Stimulated activated naive B cell treated with anti-CD40 and anti-IgM and Interleukin-4, amounts not matched to agents 10 μg/mL and 1 μg/mL and 100 μg/mL, for 72 hours (primary cell): ENCODE measurements at places on chromosomes 16 and 17.

DNA sequence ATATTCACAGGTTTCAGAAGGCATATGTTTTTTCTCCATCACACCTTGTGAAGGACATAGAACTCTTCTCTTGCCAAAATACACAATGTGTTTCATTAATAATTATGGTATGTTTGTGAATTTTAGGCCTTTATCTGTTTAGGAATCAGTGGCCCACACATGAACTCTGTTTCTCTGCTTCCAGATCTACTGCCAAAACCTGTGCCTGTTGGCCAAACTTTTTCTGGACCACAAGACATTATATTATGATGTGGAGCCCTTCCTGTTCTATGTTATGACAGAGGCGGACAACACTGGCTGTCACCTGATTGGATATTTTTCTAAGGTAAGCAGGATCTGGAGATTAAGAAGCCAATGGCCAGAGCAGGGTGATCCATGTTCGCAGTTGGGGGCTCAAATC lies 26.4 kb downstream of the TAC4 start:
- H3K27ac ChIP-seq, result no peak overlapping the region
- H3K4me3 ChIP-seq, result no peak overlapping the region
- no peak for DNase-seq
- H3K36me3 ChIP-seq, result peaks cover 26% of the 10 kb centered on the region
- H3K4me1 ChIP-seq, result no peaks in the 10 kb centered on the region

GRCh38 chr17:41539071-41539492 lies 11.0 kb upstream of the KRT19 start:
- no peaks in the 10 kb centered on the region for H3K36me3 ChIP-seq
- no peaks in the 10 kb centered on the region for H3K4me1 ChIP-seq
- peaks cover 42% of the 10 kb centered on the region for H3K27me3 ChIP-seq
- DNase-seq, result no peak

DNA sequence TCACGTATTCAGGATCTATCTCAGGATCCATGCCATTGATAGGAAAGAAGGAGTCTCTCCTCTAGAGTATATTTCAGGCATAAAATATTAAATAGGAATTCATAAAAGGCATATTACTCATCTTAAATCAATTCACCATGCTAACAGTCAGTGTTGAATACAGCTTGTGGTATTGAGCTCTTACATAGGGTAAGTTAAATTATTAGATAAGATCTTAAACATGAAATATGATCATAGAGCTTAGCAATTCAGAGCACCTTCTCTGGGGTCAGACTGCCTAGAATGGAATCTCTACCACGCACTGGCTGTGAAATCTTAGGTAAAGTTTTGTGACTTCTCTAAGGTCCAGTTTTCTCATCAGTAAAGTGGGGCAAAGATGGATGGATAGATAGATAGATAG lies 20.7 kb downstream of the MARCHF10 start:
- no peak for DNase-seq
- H3K27me3 ChIP-seq, result no peaks in the 10 kb centered on the region
- peaks cover 3% of the 10 kb centered on the region for H3K36me3 ChIP-seq
- no peaks in the 10 kb centered on the region for H3K4me1 ChIP-seq

DNA sequence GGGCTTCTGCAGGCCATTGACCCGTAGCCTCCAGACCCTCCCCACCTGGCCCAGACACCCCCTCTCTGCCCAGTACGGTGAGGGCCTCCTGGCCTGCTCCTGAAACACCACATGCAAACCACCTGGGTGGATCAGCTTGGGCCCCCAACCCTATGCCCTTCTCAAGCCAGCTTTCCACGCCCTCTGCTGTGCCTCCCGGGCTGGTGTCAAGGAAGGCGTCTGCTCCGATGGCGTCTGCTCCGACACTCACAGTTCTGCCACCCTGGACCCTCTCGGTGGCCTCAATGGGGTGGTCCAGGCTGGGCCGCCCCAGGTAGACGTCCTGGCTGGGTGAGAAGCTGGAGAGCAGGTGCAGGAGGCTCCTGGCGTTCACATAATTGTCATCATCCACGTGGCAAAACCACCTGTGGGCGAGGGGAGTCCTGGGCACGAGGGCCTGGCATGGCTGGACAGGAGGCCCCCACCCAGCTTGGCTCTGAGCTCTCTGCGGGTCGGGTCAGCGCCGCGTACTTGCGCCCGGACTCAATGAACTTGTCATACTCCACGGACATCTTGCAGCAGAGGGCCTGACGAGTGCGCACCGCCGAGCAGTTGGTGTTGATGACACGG lies 1.4 kb downstream of the RFNG start:
- peaks cover 39% of the 10 kb centered on the region for H3K4me1 ChIP-seq
- no peak overlapping the region for H3K27ac ChIP-seq
- peaks cover 17% of the 10 kb centered on the region for H3K36me3 ChIP-seq
- no peaks in the 10 kb centered on the region for H3K27me3 ChIP-seq
- peak overlapping the region; percentile 91 for H3K4me3 ChIP-seq
- DNase-seq, result no peak

- no peaks in the 10 kb centered on the region for H3K4me1 ChIP-seq
- H3K36me3 ChIP-seq, result no peaks in the 10 kb centered on the region
- H3K27me3 ChIP-seq, result no peaks in the 10 kb centered on the region
- no peak overlapping the region for H3K4me3 ChIP-seq
- H3K27ac ChIP-seq, result no peak overlapping the region
Measured at GRCh38 chr17:54096216-54096615, 273.5 kb downstream of the KIF2B start.

DNA sequence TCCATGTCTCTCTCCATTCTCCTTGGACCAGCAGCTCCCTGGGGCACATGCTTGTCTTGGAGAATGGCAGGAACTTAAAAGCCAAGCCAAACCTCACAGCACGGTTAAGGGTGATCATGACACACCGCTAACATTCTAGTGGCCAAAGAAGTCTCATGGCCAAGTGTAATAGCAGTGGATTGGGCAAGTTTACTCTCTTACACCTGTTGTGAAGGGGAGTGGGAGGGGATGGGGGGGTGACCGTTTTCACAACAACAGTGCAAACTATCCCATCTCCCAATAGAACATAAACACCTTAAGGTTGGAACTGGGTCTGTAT lies 37.7 kb upstream of the MEOX1 start:
- H3K4me3 ChIP-seq, result no peak overlapping the region
- H3K36me3 ChIP-seq, result peaks cover 3% of the 10 kb centered on the region
- no peak overlapping the region for H3K27ac ChIP-seq
- no peak for DNase-seq
- H3K4me1 ChIP-seq, result peaks cover 6% of the 10 kb centered on the region
- H3K27me3 ChIP-seq, result peaks cover 54% of the 10 kb centered on the region

DNA sequence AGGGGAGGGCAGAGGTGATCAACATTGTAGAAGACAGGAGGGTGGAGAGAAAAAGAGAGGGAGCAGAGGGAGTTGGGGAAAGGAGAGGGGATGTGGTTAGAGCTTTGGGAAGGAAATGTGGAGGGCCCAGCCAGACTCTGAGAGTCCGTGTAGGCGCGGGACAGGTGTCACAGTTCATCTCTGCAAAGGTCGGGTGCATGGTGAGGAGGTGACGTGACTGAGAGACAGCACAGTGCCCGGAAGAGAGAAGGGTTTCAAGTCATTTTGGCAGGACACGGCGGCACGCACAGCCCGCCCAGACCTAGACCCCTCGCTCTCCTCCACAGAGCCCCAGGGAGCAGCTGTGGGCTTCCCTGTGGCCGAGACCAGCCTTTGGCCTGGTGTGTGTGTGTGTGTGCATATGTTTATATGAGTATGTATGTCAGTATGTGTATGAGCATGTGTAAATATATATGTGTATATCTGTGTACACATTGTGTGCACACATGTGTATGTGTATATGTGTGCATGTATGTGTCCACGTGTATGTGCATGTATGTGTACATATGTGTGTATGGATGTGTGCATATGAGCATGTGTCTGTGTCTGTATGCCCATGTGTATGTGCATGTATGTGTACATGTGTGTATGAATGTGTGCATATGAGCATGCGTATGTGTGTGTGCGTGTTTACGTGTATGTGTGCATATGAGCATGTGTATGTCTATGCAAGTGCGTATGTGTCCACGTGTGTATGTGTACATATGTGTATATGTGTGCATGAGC lies 104.6 kb downstream of the SEC14L1 start:
- H3K4me1 ChIP-seq, result peaks cover 30% of the 10 kb centered on the region
- peak overlapping the region; percentile 96 for H3K27ac ChIP-seq
- H3K36me3 ChIP-seq, result peaks cover 2% of the 10 kb centered on the region

GRCh38 chr17:75473246-75473645 lies 16.8 kb downstream of the TMEM94 start:
- no peaks in the 10 kb centered on the region for H3K27me3 ChIP-seq
- H3K27ac ChIP-seq, result no peak overlapping the region
- peaks cover 46% of the 10 kb centered on the region for H3K36me3 ChIP-seq
- H3K4me1 ChIP-seq, result peaks cover 6% of the 10 kb centered on the region
- DNase-seq, result no peak
- H3K4me3 ChIP-seq, result no peak overlapping the region

- DNase-seq, result no peak
- no peaks in the 10 kb centered on the region for H3K36me3 ChIP-seq
- H3K27me3 ChIP-seq, result peaks cover 16% of the 10 kb centered on the region
- H3K4me3 ChIP-seq, result no peak overlapping the region
- H3K27ac ChIP-seq, result no peak overlapping the region
Measured at GRCh38 chr17:8668176-8668740, 37.7 kb upstream of the MYH10 start.

DNA sequence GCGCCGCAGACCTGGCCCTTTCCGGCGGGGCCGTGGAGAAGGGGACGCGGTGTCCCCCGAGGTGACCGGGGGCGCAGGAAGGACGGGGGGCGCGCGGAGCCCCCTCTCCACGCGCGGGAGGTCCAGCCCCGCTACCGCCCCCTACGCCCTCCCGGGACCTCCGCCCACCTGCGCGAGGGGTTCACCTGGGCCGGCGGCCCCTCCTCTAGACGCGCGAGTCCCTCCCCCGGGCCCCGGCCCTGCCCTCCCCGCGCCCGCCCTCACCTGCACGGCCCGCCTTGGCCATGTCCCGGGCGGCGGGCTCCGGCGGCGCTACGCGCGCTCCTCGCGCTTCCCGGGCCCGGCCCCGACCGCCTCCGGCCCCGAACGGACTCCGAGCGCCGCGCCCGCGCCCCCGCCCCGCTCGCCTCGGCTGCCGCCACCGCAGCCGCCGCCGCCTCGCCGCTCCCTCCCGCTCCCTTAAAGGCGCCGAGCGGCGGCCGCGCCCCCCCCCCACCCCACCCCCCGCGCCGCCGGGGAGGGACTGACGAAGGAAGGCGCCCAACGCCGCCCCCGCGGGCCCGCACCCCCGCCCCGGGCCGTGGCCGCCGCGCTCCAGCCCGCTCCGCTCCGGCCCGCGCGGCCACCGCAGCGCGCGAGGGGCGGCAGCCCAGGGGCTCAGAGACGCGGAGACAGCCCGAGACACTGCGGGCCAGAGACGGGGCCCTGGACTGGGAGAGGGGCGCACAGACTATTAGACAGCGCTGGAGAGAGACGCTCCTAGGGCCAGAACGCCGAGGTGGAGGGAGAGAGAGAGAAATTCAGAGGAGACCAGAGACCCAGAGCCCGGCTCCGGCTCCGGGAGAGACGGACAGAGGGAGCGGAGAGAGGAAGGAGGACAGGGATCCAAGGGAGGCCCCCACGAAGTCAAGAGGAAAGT lies at the start of gene PITPNM3:
Gene PITPNM3 (minus strand): TSS at position 435 of the 919 bp plus-strand sequence. CDS start 149 bp downstream, at position 286.
- no peak for DNase-seq
- H3K27ac ChIP-seq, result peak within 1 kb of the TSS; percentile 25
- H3K4me1 ChIP-seq, result peaks cover 25% of the 10 kb centered on the region
- H3K4me3 ChIP-seq, result peak within 1 kb of the TSS; percentile 74
- peaks cover 1% of the 10 kb centered on the region for H3K36me3 ChIP-seq

GRCh38 chr16:56849690-56850680 lies 15.0 kb upstream of the SLC12A3 start:
- no peaks in the 10 kb centered on the region for H3K27me3 ChIP-seq
- no peak overlapping the region for H3K4me3 ChIP-seq
- H3K27ac ChIP-seq, result peak overlapping the region; percentile 28
- H3K36me3 ChIP-seq, result peaks cover 5% of the 10 kb centered on the region
- DNase-seq, result no peak

DNA sequence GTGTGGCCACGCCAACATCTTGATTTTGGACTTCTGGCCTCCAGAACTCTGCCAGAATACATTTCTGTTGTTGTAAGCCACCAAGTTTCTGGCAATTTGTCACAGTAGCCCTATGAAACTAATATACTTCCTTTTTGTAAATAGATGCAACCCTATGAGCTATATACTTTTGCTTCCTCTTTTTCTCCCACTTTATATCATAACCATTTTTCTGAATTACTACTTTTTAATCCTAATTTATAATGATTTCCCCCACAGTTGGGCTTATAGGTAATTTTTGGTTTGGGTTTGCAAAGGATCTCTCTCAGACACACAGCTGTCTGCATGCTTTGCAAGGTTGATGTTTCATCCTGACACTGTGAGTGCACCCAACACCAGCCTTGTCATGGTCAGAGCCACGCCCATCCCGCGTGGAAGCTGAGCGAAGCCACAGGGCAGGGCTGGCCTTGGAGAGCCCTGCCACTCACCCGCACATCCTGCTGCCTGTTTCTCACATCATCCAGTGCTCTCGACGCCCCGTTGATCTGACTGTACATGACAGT lies 5.8 kb downstream of the TRIM25 start:
- H3K27ac ChIP-seq, result peak overlapping the region; percentile 93
- peak overlapping the region; percentile 64 for H3K4me3 ChIP-seq
- peaks cover 57% of the 10 kb centered on the region for H3K4me1 ChIP-seq
- peaks cover 50% of the 10 kb centered on the region for H3K36me3 ChIP-seq
- DNase-seq, result peak; percentile 78

- no peak overlapping the region for H3K4me3 ChIP-seq
- peaks cover 3% of the 10 kb centered on the region for H3K36me3 ChIP-seq
- H3K27me3 ChIP-seq, result peaks cover 14% of the 10 kb centered on the region
- H3K4me1 ChIP-seq, result no peaks in the 10 kb centered on the region
Measured at GRCh38 chr16:24853830-24854229, 8.1 kb downstream of the SLC5A11 start.

- H3K4me1 ChIP-seq, result no peaks in the 10 kb centered on the region
- DNase-seq, result no peak
- no peak overlapping the region for H3K27ac ChIP-seq
- no peak overlapping the region for H3K4me3 ChIP-seq
- H3K27me3 ChIP-seq, result peaks cover 34% of the 10 kb centered on the region
- no peaks in the 10 kb centered on the region for H3K36me3 ChIP-seq
Measured at GRCh38 chr17:13702266-13702665, 100.5 kb upstream of the HS3ST3A1 start.

DNA sequence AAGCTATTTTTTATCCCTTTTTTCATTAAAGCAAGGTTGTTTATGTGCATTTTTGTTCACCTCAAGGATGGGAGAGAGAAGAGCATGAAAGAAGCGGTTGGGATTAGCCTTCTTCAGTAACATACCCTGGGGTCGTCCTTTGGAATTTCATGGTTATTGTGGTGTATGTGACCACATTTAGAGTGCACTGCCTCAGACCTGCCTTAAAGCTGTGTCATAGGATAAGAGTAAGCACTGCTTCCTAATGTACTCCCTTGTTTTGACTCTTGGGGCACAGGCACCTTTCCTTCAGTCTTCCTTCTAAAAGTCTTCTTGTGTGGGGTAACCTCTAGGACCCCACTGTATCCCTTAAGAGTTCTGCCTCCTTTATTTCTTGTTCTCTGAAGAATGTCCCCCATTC lies 28.9 kb downstream of the TNRC6A start:
- H3K36me3 ChIP-seq, result peaks cover 6% of the 10 kb centered on the region
- no peaks in the 10 kb centered on the region for H3K27me3 ChIP-seq
- H3K4me1 ChIP-seq, result peaks cover 23% of the 10 kb centered on the region
- DNase-seq, result no peak
- no peak overlapping the region for H3K27ac ChIP-seq
- no peak overlapping the region for H3K4me3 ChIP-seq

- H3K27me3 ChIP-seq, result no peaks in the 10 kb centered on the region
- no peak overlapping the region for H3K4me3 ChIP-seq
- no peaks in the 10 kb centered on the region for H3K36me3 ChIP-seq
- DNase-seq, result no peak
- H3K4me1 ChIP-seq, result no peaks in the 10 kb centered on the region
Measured at GRCh38 chr16:6165330-6165979, 1067.9 kb upstream of the EEF2KMT start.

GRCh38 chr16:67541391-67542263 lies 13.0 kb downstream of the RIPOR1 start:
- no peaks in the 10 kb centered on the region for H3K27me3 ChIP-seq
- no peak for DNase-seq
- H3K4me1 ChIP-seq, result peaks cover 68% of the 10 kb centered on the region
- H3K27ac ChIP-seq, result peak overlapping the region; percentile 79
- peaks cover 79% of the 10 kb centered on the region for H3K36me3 ChIP-seq
